CD4-positive, alpha-beta T cell treated with Interleukin-21 for 1 hour (primary cell): ENCODE measurements at places on chromosomes 12 and 14.
A peak's percentile ranks its signal among the peaks of the same experiment; 100 is the strongest.

GRCh38 chr12:71552728-71553501 lies 110.7 kb downstream of the ZFC3H1 start:
- no peak for DNase-seq

- DNase-seq: no peak
Measured at GRCh38 chr12:3594966-3595365, 104.0 kb downstream of the PRMT8 start.

GRCh38 chr14:61625165-61625564 lies 70.1 kb upstream of the HIF1A start:
- DNase-seq: no peak

DNA sequence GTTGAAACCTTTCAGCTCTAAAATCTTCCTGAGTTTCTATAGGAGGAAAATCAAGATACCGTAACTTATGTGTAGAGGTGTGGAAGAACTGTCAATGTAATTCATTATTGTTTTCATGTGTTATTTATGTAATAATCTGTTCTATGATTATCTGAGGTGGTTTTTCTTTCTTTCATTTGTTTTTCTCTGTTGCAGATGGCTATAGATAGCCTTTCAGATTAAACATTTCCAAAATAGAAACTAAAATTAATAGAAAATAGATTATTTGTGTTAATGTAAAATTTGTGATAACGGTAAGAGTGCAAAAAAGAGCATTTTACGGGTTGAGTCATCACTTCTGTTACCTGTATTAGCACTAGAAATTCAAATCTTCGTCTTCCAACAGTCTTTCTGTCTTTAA lies 128.8 kb downstream of the SYNE2 start:
- DNase-seq: no peak

GRCh38 chr12:92732716-92733115 lies 29.9 kb downstream of the PLEKHG7 start:
- DNase-seq: no peak

- no peak for DNase-seq
Measured at GRCh38 chr14:101875727-101876554, 88.4 kb upstream of the DYNC1H1 start.

GRCh38 chr12:116955382-116956021 lies 44.8 kb downstream of the FBXW8 start:
- peak; percentile 51 for DNase-seq

DNA sequence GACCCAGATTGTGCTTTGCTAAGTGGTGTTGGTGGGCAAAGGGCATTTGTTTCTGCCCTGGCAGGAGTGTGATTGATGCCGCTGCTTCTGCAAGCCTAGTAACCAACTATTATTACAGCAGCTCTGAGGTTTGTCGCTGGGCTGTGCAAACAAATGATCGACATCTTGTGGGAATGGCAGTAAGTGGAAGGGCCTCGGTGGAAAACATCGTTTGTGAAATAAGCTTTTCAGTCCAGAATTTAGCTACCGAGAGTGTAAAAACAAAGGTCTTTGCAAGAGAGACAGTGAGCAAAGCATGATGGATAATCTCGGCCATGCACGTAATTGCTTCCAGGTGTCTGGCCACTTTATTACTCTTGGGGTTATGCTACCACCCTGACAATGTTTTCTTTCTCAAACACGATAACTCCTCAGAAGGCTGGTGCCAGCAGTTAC lies 397.7 kb upstream of the PRICKLE1 start:
- no peak for DNase-seq

- no peak for DNase-seq
Measured at GRCh38 chr14:58082491-58083098, 69.4 kb downstream of the ARMH4 start.

DNA sequence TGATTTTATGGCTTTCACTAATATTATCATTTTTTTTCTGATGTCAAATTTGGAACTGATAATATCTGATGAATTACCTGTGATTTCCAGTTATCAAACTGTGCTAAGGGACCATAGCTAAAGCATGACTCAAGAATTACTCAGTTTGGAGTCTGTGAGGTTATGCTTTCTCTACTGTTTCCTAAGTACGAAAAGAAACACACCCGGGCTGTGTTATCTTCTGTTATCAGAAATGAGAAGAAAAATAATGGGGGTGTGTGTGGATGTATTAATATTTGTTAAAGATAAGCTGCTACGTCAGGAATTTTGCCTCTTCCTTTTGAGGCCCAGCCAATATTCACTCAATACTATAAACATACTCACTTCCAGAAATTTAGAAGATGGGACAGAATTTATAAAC lies 1401.9 kb upstream of the FLRT2 start:
- no peak for DNase-seq

DNA sequence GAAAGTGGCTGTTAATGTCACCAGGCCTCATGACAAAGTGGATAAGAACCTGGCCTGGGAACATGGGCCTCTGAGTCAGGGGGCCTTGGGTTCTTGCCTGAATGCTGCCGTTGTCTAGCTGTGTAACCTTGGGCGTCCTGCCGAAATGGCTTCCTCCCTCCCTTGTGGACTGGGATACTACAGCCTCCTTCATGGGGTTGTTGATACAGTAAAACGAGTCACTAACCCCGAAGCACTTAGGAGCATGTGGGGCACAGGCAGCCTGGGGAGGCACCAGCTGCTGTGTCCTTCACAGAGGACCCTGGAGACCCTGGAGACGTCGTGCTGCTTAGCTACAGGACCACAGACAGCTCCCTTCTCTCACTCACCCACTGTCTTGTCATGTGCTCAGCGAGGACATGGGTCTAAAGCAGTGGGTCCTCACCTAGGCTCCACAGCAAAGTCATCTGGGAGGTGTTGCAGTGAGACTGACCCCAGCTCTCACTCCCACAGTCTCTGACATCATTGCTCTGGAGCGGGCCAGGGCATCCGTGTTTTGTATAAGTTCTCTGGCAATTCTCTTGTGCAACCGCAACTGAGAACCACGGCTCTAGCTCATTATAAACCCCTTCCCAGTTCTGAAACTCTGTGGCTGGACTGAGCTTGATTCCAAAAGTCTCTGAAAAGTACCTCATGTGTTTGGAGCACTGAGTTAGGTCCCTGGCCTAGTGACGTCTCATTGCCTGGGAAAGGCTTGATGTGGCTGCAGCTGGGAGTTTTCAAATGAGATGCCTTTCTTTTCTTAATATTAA lies 42.1 kb downstream of the SERPINA3 start:
- no peak for DNase-seq

GRCh38 chr14:61121355-61121787 lies 140.3 kb downstream of the SLC38A6 start:
- DNase-seq: no peak

DNA sequence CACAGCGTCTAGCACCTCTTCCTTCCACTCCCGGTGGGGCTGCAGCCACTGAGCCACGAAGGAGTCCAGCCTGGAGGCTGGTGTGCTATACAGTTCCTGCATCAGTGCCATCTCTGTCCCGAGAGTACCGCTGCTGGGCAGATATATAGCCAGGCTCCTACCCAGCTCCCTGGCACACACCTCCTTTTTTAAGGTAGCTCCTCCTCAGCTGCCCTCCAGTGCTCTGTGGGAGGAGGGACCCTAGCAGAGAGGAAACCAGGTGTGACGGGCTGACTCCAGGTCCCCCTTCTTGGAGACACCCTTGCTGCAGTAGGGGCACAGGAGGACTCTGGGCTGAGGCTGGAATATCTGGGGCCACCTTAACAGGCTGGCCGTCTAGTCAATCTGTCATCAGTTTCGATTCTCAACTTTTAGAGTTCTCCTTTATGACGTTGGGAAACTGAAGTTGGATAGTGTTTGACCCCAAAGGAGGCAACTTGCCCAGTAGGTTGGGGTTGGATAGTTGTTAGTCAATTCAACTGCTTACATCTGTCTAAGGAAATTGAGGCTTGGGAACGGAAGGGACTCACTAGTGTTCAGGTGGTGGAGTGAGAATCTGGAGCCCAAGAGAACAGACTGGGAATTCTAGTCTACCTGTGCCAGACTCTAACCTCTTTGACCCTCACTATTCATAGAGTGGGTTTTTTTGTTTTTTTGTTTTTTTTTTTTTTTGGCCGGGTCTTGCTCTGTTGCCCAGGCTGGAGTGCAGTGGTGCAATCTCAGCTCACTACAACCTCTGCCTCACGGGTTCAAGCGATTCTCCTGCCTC lies at the start of gene OASL:
Gene OASL, minus strand, starts transcription at position 386 of the 808 bp plus-strand sequence. Its CDS starts 275 bp downstream, at position 111.
- DNase-seq: peak; percentile 85

GRCh38 chr12:98869886-98870503 lies 224.9 kb downstream of the APAF1 start:
- no peak for DNase-seq

GRCh38 chr12:122471324-122472226 lies 29.2 kb downstream of the ZCCHC8 start:
- peak; percentile 74 for DNase-seq

- peak; percentile 24 for DNase-seq
Measured at GRCh38 chr14:74875941-74876913, at the start of gene PROX2. Gene PROX2, minus strand, starts transcription at chr14:74876145. Its CDS starts 12,311 bp downstream, at chr14:74863834.

DNA sequence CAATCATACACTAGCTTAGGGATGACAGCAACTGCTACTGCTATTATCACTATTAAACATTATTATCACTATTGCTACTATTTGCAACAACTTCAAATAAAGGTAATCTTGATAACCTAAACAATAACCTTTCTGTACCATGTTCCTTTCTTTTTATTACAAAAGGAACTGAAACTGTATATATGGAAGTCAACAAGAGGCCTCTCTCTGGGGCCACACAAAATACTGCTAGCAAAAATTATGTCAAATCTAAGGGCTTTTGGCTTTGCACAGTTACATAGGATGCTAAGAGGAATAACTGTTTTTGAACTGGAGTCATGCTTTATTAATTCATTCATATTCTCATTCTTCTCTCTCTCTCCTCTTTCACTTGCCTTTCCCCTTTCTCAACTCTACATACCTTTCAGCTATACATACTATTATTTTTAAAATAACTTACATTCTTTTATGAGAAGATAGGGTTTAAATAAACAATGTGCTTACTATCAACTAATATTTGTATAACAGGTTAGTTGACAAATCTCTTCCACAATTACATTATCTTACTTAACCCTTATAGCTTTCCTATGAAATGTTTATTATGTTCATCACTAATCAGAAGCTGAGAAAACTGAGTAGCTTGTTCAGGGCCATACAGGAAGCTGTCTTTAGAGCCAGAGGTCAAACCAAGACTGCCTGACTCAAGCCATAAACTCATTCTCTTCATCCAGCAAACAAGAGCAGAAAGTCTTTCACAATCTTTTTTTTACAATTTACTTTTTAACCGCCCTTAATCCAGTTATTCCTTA lies 25.7 kb downstream of the SPTSSA start:
- no peak for DNase-seq

DNA sequence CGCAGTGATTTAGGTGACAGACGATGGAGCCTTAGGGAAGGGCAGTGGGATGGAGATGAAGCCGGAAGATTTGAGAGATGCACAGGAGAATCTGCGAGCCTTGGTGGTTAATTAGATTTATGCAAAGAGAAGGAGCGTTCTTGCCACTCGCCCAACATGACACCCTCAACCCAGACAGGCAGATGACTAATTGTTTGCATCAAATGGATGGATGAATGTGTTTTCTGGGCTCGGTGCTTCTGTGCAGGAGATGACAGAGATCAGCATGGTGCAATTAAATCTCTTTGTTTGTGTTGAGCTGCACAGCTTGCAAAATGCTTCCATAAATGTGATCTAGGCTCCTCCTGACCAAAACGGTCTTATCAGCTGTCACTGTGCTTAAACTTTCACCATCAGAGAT lies 202.3 kb upstream of the PRMT8 start:
- no peak for DNase-seq

DNA sequence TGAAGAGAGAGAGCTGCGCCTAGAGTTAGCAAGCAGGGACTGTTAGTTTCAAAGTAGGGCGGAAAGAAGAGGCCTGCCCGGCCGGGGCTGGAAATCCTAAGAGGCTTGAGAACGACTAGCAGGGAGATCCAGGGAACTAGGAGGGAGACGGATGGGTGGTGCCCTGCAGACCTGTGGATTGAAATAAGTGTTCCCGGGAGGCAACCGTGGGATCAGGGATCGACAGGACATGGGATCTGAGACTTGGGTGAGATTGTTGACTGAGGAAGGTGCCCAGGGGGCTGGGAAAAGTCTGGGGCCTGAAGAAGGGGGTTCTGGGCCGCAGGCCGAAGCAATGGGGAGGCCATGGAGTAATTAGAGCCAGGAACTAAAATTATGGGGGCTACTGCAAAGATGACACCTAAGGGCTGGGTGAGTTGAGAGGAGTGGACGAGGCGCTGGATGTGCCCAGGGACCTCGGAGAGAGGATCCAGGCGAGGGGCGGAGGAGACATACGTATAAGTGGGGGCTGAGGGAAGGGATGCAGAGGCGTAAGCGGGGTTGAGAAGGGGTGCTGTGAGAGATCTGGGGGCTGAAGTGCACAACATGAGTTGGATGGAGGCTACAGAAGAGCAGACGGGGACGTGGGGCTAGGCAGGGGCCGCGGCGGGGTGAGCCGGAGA lies 635 bp downstream of the LTA4H start:
- DNase-seq: no peak

GRCh38 chr12:124045671-124046455 lies 72.8 kb downstream of the ZNF664 start:
- DNase-seq: no peak

DNA sequence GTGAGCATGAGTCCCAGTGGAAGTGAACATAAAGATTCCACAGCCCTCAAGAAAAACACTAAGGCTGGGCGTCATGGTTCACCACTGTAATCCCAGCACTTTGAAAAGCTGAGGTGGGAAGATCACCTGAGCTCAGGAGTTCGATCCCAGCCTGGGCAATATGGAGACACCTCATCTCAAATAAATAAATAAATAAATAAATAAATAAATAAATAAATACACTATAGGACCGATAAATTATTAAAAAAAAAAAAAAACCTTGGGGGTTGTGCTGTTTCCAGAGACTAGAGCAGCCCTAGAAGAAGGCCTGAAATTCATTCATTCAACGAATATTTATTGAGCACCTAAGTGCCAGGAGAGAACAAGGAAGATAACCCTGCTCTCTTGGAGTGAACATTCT lies 1.5 kb upstream of the KANSL2 start:
- no peak for DNase-seq

DNA sequence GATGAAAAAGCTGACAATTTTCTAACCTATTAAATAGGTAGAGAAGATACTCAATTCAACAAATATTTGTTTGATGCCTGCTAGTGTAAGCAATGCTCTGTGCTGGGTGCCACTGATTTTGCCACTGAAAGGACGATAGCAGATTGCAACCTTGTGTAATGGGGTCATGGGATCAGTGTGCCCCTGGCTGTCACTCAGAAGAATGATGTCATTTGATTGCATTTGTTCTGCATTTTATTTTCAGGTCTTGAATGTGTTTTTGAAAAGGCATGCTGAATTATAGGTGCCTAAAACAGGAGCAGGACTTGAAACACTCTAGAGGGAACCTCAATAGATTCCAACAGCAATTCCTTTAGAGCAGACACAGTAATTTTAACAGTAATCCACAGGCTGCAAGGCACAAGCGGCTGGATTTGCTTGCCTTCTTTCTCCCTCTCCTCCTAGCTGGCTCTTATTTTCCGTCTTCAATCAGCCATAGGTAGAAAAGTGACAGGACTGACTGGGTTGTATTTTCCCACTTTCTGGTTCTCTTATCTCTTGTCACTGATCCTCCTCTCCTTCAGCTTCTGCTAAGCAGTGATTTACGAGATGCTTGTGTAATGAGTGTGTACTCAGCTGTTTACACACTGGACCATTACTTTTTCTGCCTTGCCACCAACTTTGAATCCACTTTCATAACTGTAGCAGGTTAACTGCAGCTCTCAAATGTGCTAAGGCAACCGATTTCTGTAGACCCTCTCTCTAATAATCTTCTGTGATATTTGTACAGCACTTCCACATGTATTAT lies 4.1 kb downstream of the PLXNC1 start:
- no peak for DNase-seq

GRCh38 chr12:132190012-132190755 lies 45.9 kb downstream of the NOC4L start:
- no peak for DNase-seq

GRCh38 chr12:106804668-106805067 lies 30.2 kb downstream of the RIC8B start:
- DNase-seq: no peak

GRCh38 chr12:10960211-10960610 lies 21.1 kb upstream of the TAS2R14 start:
- peak; percentile 19 for DNase-seq
